Naive B cell (primary cell): ENCODE measurements at places on chromosomes 12 and 14. TPM values are rescaled to one million over a fixed set of nuclear protein-coding genes. Genes with fewer than 3 reads are reported as not detected.
A peak's percentile ranks its signal among the peaks of the same experiment; 100 is the strongest.

The OVCH1 gene
- not detected for polyA plus RNA-seq

DNA sequence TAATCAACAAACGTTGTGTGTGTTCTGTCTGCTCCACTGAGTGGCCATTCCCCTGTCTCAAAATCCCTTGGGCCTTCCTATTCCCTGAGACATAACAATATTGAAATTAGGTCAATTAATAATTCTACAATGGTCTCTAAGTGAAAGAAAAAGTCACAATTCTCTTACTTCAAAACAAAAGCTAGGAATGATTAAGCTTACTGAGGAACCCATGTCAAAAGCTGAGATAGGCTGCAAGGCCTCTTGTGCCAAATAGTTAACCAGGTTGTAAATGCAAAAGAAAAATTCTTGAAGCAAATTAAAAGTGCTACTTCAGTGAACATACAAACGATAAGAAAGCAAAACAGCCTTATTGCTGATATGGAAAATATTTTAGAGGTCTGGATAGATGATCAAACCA lies 65.0 kb upstream of the AMIGO2 start:
- H3K27me3 ChIP-seq: no peaks in the 10 kb centered on the region
- no peak for DNase-seq
- no peak overlapping the region for H3K27ac ChIP-seq
- H3K4me1 ChIP-seq: no peaks in the 10 kb centered on the region

The RNASE3 gene
- not detected for polyA plus RNA-seq

The RAD9B gene
- 1.4 TPM for polyA plus RNA-seq

The NYNRIN gene
- not detected for polyA plus RNA-seq

DNA sequence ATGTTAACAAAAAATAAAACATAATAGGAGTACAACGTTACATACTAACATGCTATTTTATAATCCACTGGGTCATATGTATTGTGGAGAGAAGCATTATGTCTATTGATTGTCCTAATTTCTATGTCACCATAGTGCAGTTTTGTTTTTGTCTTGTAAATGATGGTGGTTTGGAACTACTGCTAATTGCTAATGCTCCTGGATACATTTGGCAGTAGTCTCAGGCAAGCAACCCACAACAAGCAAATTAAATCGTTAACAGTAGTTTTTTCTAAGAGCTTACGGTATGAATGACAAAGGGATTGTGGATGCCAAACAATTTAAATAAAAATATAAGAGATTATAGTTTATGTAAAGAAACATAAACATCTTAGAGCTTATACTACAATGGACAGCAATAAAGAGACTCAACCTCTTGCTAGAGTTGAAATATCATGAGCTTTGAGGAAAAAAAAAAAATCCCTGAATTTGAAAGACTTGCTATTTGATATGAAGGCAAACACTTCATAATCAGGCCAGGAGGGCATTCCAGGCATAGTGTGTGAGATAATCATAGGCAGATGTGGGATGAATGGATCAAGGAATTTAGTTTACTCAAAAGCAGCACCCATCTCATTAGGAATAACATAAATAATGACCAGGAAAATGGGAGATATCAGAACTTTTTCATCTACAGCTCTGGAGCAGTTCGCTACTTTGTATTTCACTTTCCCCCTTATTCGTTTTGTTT lies 181.3 kb downstream of the CCDC59 start:
- H3K27me3 ChIP-seq: no peaks in the 10 kb centered on the region
- H3K36me3 ChIP-seq: no peaks in the 10 kb centered on the region
- no peak for DNase-seq
- no peak overlapping the region for H3K4me3 ChIP-seq

GRCh38 chr12:34605510-34605887 lies 583.2 kb downstream of the ALG10 start:
- H3K4me3 ChIP-seq: no peak overlapping the region
- DNase-seq: no peak
- H3K36me3 ChIP-seq: peaks cover 48% of the 10 kb centered on the region
- H3K27ac ChIP-seq: no peak overlapping the region

DNA sequence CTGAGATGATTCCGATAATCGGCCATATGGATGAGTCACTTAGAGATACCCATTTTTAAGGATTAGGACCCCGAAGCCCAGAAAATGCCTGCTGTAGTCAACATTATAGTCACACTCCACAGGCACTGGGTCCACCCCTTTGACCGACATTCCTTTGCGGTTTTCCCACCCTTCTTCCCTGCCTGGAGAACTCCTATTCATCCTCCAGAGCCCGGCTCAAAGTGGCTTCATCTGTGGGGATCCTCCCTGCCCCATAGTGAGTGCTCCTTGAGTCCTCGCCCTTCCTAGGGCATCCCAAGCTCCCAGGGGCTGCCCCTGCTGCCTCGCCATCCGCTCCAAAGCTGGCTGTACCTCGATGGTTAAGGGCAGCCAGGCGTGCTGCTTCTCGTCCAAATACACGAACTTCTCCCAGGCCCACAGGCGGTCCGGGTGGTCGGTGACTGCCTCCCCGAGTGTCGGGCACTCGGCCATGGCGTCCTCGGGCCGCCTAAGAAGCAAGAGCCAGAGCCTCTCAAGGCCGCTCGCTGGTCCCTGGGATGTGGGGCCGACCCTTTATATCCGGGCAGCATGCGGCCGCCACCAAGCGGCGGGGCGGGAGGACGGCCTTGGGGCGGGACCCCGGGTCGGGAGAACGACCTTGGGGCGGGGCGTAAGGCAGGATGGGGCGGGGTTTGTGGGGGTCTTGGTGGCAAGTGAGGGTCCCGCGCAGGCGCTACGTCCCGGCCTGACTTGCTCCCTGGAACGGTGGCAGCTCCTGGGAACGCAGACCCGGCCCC lies at the start of gene TCL1A:
Gene TCL1A, minus strand, starts transcription at position 530 of the 776 bp plus-strand sequence. Its CDS starts 59 bp downstream, at position 471.
- H3K4me3 ChIP-seq: peak within 1 kb of the TSS; percentile 100
- DNase-seq: peak; percentile 81
- peaks cover 37% of the 10 kb centered on the region for H3K36me3 ChIP-seq
- no peaks in the 10 kb centered on the region for H3K27me3 ChIP-seq
- H3K27ac ChIP-seq: peak within 1 kb of the TSS; percentile 96

The EMC9 gene
- polyA plus RNA-seq: 6.8 TPM

DNA sequence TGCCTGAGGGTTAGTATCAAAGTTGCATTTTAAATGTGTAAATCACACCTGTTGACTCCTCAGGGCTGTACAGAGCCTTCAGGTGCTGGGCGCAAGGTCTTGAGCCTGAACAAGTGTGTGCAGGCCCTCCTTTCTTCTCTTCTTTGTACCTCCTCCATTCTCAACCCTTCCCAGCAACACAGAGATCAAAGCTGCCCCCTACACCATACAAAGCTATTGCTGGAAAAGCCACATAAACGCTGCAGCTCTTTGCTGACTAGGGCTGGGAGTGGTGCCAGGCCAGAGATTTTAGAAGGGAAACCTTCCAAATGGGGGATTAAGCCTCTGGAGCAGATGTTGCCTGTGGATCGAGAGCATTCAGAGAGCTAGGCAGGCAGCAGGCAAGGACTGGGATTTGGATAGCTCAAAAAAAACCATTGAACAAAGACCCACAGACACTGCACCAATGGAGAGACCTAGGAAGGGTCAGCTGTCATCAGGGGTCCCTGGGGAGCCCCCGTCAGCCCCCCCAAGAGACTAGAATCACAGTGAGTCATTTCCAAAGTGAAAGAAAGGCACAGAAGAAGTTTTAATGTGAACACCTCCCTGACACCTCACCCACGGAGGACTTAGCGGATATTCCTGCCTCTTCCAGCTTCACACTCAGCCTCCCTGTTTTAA lies 18.2 kb upstream of the SUSD6 start:
- DNase-seq: no peak
- H3K4me3 ChIP-seq: no peak overlapping the region
- H3K27me3 ChIP-seq: peaks cover 4% of the 10 kb centered on the region
- peaks cover 7% of the 10 kb centered on the region for H3K4me1 ChIP-seq
- no peaks in the 10 kb centered on the region for H3K36me3 ChIP-seq
- no peak overlapping the region for H3K27ac ChIP-seq

DNA sequence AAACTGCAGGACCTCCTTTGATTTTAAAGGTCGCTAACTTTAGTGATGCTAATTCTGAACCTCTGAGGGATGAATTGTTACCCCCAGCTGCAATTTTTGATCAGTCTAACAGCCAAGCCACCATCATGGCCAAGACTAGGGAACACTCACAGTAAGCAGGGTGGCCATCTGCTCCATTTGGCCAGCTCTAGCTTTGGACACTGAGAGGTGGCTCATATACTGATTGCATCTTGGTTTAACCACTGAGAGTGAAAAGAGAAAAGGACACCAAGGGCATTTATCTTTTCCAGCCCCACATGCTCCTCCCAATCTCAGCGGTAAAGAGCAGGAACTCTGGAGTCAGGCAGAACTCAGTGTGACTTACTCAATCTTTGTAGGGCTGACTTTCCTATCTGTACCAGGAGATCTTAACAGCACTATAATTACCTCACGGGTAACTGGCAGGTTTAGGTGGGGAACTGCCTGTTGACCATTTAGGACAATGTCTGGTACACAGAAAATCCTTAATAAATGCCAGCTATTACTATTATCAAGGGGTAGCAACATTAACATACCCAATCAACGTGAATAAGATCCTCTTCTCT lies 6.2 kb downstream of the LPCAT3 start:
- peaks cover 21% of the 10 kb centered on the region for H3K4me1 ChIP-seq
- H3K36me3 ChIP-seq: peaks cover 13% of the 10 kb centered on the region
- no peak overlapping the region for H3K27ac ChIP-seq
- DNase-seq: no peak
- H3K4me3 ChIP-seq: no peak overlapping the region
- H3K27me3 ChIP-seq: no peaks in the 10 kb centered on the region

The SERPINA5 gene
- not detected for polyA plus RNA-seq

DNA sequence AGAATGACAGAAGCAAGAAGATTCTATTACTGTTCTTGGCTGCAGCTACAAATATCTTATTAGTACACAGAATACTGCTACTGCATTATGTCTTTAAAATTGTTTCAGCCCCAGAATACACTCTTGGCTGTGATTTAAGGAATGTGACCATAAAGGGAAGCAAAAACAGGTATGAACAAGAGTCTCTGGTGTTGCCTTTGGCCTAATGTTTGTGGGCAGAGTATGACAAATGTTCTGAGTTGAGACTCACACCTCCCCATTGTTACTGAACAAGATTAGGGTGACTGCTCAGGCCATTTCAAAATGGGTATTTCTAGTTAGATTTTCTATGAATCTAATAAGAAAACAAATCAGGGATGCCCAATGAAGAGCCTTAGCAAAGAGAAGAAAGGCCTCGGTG lies 28.5 kb downstream of the TTC6 start:
- H3K27ac ChIP-seq: no peak overlapping the region
- peaks cover 24% of the 10 kb centered on the region for H3K27me3 ChIP-seq
- no peak overlapping the region for H3K4me3 ChIP-seq
- H3K4me1 ChIP-seq: no peaks in the 10 kb centered on the region

DNA sequence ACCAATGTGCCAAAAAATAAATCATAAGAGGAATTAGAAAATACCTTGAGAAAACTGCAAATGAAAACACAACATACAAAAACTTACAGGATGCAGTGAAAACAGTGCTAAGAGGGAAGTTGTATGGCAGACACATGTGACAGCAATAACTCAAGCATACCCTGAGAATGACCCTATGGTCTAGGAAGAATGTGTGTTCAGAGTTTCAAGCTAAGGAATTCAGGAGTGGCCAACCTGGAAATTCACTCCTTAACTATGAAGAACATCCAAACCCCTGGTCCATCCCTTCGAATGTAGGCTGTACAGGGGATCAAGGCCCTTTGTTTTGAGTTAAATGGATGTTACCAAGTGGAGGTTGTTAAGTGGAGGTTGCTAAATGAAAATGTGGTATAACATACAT lies 16.7 kb upstream of the TTC9 start:
- H3K27ac ChIP-seq: peak overlapping the region; percentile 66
- H3K36me3 ChIP-seq: peaks cover 39% of the 10 kb centered on the region
- peaks cover 30% of the 10 kb centered on the region for H3K4me1 ChIP-seq
- H3K27me3 ChIP-seq: no peaks in the 10 kb centered on the region

DNA sequence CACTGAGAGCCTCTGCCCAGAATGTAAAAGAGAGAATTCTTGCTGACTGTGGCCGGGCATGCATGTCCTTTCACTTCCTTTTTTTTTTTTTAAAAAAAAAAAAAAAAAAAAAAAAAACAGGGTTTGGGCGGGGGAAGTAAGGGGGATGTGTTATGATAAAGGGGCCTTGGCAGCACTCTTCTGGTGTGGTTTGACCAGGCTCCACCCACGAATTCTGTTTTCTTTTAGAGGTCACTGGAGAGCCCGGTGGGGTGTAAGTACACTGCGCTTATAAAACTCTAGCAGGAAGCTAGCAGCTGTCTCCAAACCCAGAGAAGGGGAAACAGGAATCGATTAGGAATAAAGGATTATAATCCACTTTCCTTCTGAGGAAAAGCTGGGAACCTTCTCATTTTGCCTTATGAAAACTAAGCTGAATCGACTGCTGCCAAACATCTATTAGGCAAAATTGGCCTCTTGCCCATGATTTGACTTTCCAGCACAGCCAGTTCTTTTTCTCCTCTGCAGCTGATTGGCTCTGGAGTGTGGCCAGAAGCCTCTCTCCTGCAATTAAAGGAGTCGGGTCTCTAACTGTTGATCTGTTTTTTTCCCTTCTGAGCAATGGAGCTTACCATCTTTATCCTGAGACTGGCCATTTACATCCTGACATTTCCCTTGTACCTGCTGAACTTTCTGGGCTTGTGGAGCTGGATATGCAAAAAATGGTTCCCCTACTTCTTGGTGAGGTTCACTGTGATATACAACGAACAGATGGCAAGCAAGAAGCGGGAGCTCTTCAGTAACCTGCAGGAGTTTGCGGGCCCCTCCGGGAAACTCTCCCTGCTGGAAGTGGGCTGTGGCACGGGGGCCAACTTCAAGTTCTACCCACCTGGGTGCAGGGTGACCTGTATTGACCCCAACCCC lies 27.7 kb upstream of the HIGD1C start:
- peak overlapping the region; percentile 100 for H3K4me3 ChIP-seq
- H3K27me3 ChIP-seq: no peaks in the 10 kb centered on the region
- peak; percentile 77 for DNase-seq
- H3K36me3 ChIP-seq: no peaks in the 10 kb centered on the region

The KRT2 gene
- not detected for polyA plus RNA-seq

The RASAL1 gene
- polyA plus RNA-seq: 0.45 TPM

The MAP3K9 gene
- polyA plus RNA-seq: 8.1 TPM

GRCh38 chr12:115433014-115433634 lies 749.1 kb upstream of the TBX3 start:
- H3K4me1 ChIP-seq: no peaks in the 10 kb centered on the region
- DNase-seq: no peak
- no peaks in the 10 kb centered on the region for H3K36me3 ChIP-seq

The CLECL1 gene
- 12.1 TPM for polyA plus RNA-seq

GRCh38 chr12:48861111-48861510 lies 4.6 kb downstream of the RND1 start:
- DNase-seq: no peak
- no peaks in the 10 kb centered on the region for H3K27me3 ChIP-seq
- no peaks in the 10 kb centered on the region for H3K36me3 ChIP-seq
- H3K4me1 ChIP-seq: peaks cover 30% of the 10 kb centered on the region

The LIN52 gene
- polyA plus RNA-seq: 19.1 TPM
